ENCODE measurements at places on chromosomes 1 and 21. TPM values are rescaled to one million over a fixed set of nuclear protein-coding genes. Genes with fewer than 3 reads are reported as not detected.

The ACTA1 gene
- total RNA-seq: not detected

The OVAAL gene
- not detected for total RNA-seq

The BNIPL gene
- 1.9 TPM for total RNA-seq

The HOOK1 gene
- total RNA-seq: 14.4 TPM

The NPHS2 gene
- not detected for total RNA-seq

The HENMT1 gene
- 13.5 TPM for total RNA-seq

The TMEM125 gene
- total RNA-seq: not detected

The FCRL6 gene
- 0.51 TPM for total RNA-seq

Measured in naive thymus-derived CD4-positive, alpha-beta T cell (primary cell).